CD4-positive, alpha-beta T cell treated with Interleukin-10 for 1 hour (primary cell): ENCODE measurements at places on chromosomes 5 and 9.

- DNase-seq = no peak
Measured at GRCh38 chr9:2664174-2665065, 42.8 kb downstream of the VLDLR start.

DNA sequence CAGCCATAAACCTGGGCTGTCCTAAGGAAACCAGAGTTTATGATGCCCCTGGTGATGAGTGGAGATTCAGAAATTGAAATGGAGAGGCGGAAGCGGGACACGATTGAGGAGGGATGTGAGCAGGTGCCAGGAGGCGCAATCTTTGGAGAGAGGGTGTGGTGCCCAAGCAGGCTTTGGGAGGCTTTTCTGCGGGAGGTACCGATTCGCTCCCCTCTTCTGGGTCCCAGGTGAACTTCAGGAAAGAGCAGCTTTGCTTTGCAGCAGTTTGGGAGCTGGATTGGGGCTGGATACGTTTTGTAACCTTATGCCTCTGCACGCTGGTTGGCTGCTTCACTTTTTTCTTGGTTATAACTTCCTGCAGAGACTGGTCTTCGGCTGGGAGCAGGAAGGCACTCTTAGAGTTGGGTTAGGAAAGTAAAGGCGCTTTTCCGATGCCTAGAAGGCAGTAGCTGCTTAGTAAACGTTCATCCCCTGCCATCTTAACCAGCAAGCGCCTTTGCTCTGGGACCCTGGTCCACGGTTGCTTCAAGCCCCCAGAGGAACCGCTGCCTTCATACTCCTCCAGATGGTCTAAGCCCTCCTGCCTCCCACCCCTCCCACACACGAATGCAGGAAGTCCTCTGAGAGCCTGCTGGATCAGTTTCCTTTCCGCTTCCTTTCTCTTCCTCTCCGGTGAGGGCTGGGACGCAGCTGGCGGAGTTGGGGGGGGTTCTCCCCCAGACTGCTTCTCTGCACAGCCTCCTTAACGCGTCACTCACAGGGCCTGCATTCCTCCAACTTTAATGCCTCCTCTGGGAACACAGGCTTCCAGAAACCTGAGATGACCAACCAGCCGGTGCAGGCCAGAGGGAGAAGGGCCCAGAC is 15.2 kb upstream of the NEK6 start:
- DNase-seq = no peak

GRCh38 chr5:159186319-159186718 is 23.0 kb downstream of the RNF145 start:
- no peak for DNase-seq

GRCh38 chr5:72812488-72812887 is 4.0 kb upstream of the TNPO1 start:
- DNase-seq = peak; percentile 5

GRCh38 chr5:157116483-157116954 is 7.7 kb upstream of the HAVCR2 start:
- DNase-seq = no peak

DNA sequence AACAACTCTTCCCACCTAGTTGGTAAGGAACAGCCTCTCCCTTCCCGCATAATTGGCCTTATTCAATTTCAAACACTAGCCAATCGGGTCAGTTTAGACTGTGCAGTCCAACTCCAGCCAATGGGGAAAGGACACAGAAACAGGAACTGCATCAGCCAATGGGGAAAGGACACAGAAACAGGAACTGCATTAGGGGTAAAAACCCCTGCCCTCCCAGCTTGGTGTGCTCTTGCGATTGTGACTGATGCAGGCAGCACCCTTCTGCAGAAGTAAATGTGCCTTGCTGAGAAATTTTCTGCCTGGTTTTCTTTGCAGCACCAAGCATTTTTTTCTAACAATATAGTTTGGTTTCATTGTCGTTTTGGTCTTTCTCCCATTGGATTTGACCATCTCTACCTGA is 8.5 kb upstream of the GLT6D1 start:
- no peak for DNase-seq

DNA sequence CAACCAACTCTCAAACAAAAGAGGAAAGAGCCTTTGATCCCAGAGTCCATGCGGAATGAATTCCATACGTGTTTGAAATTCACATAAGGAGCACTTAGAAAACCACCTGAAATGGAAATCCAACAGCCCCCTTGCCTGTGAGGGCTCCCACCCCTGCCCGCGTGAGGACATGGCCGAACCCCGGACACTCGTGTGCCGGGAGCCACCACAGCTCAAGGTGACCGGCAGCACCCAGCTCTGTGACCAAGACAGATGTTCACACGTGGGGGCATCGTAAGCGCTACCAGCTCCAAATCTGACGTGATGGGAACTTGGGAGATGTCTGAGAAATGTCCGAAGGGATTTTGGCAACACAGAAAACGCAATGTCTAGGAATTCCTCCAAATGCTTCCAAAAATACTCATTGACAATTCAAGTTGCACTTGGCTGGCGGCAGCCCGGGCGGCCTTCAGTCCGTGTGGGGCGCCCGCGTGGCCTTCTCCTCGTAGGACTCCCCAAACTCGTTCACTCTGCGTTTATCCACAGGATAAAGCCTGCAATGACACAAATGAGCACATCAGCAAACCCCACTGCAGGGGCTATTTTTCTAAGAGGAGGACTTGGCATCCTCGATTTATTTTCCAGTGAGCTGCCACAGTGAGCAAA is 23.2 kb upstream of the TERT start:
- no peak for DNase-seq

DNA sequence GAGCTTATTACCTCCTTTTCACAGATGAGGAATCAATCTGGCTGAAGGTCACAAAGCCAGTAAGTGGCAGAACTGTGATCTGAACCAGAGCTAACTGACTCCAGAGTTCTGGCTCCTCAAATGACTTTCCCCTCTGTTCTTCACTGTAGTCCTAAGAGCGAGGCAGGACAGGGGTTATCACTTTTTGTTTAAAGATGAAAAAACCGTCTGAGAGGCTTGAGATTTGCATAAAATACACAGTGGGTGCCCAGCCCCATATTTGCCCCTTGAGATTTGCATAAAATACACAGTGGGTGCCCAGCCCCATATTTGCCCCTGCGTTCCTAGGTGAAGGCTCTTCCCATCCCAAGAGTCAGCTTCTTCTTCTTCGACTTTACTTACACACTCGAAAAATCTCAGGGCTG is 667 bp downstream of the FBXO10 start:
- DNase-seq = no peak

DNA sequence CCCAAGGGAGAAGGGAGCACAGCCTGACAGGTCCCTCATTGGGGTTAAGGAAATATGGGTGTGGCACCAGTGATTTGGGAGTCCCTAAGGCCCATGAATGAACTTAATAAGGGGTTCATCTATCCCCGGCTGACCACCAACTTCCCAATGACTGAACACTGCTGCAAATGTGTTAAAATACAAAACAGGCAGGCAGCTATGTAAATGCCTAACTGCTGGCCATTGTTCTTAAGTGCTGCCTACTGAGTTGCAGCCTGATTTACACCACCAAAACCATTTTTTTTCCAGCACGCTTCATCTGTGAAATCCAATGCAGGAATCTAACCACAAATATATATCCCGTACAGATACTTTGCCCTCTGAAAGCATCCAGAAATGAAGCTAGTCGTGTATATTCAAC is 478.5 kb downstream of the PTPRD start:
- DNase-seq = no peak

GRCh38 chr5:16671208-16671607 is 54.4 kb upstream of the RETREG1 start:
- no peak for DNase-seq

- no peak for DNase-seq
Measured at GRCh38 chr5:172117977-172118701, 69.9 kb downstream of the STK10 start.

GRCh38 chr5:157463621-157464518 is 3.9 kb downstream of the NIPAL4 start:
- DNase-seq = no peak

DNA sequence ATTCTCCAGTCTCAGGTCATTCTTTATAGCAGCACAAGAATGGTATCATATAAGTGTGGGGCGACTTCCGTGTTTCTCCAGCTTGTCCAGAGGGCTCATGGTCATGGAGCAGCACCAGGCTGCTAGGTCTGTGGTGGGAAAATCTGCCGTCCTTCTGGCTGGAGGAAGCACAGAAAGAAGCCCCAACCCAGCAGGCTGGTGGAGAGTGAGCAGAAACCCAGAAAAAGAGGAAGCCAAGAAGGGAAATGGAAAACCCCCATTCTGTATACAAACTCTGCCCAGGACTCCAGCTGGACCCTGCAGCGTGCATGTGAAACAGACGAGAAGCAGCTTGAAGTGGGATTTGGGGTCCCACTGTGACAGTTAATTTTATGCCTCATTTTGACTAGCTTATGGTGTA is 34.3 kb upstream of the OLFM1 start:
- no peak for DNase-seq

DNA sequence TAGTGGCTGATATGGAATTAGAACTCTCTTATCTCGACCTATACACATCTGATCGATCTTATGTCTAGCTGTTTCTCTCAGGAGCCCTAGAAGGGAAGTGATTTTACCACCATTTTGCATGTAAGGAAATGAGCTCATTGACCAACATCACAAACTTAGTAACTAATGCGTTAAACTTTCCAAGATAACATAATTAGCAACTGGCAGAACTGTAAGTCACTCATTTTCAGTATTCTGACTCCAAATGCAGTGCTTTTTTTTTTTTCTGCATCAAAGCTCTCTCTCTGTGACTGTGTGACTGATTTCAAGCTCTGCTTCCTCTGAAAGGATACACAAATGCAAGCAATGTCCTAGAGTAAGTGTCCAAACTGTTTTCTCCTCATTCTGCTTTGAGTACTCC is 68.1 kb upstream of the FBXL7 start:
- no peak for DNase-seq

DNA sequence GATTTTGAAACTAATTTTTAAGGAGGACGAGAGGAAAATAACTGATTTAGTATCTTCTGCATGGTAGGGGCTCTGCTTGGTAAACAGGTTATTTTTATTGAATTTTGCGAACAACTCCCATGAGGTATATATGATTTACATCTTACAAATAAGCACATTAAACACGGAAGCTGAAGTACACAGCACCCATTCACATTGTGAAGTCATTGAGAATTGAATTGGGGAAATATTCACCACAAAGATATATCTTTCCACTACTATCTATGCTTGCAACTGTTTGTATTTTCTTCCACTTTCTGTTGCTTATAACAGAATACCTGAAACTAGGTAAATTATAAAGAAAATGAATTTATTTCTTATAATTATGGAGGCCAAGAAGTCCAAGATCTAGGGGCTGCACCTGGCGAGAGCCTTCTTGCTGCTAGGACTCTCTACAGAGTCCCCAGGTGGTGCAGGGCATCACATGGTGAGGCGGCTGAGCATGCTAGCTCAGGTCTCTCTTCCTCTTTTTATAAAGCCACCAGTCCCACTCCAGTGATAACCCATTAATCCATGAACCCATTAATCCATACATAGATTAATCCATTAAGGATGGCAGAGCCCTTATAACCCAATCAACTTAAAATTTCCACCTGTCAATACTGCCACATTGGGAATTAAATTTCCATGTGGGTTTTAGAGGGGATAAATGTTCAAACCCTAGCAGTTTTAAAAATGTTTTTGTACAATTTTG is 79.0 kb upstream of the ZNF608 start:
- DNase-seq = no peak

- no peak for DNase-seq
Measured at GRCh38 chr9:131845305-131846298, 105.7 kb upstream of the RAPGEF1 start.

DNA sequence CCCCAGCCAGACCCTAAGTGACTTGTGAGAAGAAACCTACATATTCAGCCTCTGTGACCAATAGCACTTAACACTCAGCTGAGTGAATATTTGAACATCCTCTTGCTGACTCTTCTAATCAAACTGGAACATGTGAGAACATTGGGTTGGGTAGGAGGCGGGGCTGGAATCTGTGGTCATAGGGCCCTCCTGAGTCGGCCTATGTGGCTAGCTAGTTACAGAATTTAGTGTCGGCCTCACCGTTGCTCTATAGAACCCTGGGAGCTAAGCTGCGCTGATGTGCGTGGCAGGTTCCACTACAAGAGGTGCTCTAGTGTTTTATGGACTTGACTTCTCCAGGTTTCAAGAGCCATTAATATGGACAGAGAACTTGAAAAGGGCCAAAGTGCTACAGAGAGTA is 138.8 kb downstream of the DROSHA start:
- no peak for DNase-seq

DNA sequence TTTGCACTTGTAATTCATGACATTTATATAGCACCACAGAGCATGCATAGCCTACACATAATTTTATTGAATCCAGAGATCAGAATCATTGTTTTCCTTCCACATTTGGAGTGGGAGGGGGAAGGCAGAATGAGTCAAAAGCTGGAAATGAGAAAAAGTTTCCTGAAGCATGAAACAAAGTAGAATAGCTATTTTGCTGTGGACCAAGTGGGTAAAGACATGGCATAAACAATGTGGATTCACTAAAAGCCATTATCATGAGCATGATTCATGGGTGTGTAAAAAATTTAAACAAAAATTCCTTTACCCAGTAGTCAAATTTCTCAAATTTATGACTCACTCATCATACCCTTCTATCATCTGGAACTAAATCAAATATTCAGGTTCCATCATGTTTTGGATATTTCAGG is 97.9 kb downstream of the YIPF5 start:
- DNase-seq = no peak
